ENCODE measurements at places on chromosomes 11 and 22. TPM values are rescaled to one million over a fixed set of nuclear protein-coding genes. Genes with fewer than 3 reads are reported as not detected.
A peak's percentile ranks its signal among the peaks of the same experiment; 100 is the strongest.

DNA sequence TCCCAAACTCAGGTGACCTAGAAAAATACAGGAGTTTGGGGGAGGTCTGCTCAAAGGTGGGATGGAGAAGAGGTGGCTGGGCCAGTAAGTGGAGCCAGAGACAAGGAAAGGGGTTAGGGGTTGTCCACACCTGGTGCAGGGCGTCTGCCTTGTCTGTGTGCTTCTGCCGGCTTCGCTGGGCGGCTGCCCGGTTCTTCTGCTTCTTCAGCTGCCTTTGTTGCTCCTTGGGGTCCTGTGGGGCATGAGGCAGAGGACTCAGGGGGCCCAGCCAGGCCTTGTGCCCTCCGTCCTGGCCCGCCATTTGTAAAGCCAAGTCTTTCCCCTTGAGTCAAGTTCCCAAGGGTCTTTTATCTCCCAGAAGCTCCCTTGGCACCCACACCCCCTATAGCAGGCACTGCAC lies 2.5 kb downstream of the BATF2 start:
- no peak overlapping the region for H3K4me3 ChIP-seq
- no peaks in the 10 kb centered on the region for H3K27me3 ChIP-seq

- peaks cover 26% of the 10 kb centered on the region for H3K4me1 ChIP-seq
- H3K36me3 ChIP-seq, result no peaks in the 10 kb centered on the region
- peak; percentile 35 for DNase-seq
- no peak overlapping the region for H3K4me3 ChIP-seq
- no peaks in the 10 kb centered on the region for H3K27me3 ChIP-seq
- peak overlapping the region; percentile 62 for H3K27ac ChIP-seq
These were observed 34.6 kb downstream of the CECR2 start for GRCh38 chr22:17403906-17404305.

GRCh38 chr11:115670538-115671205 lies 166.5 kb upstream of the CADM1 start:
- H3K27me3 ChIP-seq, result no peaks in the 10 kb centered on the region
- peaks cover 2% of the 10 kb centered on the region for H3K4me1 ChIP-seq
- H3K36me3 ChIP-seq, result no peaks in the 10 kb centered on the region
- H3K4me3 ChIP-seq, result no peak overlapping the region

DNA sequence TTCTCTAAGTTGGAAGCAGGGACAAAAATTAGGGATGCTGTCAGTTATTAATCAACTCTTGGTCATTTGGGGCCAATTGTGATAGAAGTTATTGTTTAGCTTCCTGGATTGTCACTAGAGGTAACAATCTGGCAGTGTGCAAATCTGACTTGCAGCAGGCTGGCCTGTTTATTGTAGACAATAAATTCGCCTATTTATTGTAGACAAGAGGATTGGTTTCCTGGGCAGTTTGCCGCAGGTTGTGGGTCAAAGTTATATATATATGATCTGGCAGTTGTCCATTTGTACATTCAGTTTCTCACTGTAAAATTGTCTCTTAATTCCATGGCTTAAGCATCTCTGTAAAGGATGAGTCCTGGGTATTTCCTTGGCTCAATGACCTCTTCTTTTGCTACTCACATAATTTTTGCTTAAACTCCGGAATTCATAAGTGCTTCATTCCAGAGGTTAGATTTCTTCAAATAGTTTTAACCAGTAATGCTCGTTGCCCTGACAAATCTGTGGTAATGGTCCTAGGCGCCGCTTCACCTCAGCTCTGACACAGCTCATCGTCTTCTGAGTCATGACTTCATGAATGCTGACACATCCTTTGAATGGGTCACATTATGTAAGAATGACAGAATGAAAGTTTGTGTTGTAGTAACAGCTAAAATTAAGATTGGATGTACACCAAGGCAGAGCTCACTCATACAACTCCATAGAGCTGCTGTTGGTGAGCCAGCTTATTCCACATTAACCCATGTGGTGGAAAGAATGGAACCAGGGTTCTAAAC lies 7.8 kb upstream of the MMP3 start:
- no peak for DNase-seq
- no peak overlapping the region for H3K27ac ChIP-seq
- H3K36me3 ChIP-seq, result no peaks in the 10 kb centered on the region
- H3K4me3 ChIP-seq, result no peak overlapping the region
- no peaks in the 10 kb centered on the region for H3K27me3 ChIP-seq
- H3K4me1 ChIP-seq, result no peaks in the 10 kb centered on the region

- H3K27ac ChIP-seq, result no peak overlapping the region
- H3K27me3 ChIP-seq, result no peaks in the 10 kb centered on the region
- DNase-seq, result no peak
- H3K36me3 ChIP-seq, result no peaks in the 10 kb centered on the region
These were observed 79.0 kb upstream of the SHISAL1 start for GRCh38 chr22:44391481-44392445.

- DNase-seq, result peak; percentile 29
- H3K36me3 ChIP-seq, result no peaks in the 10 kb centered on the region
- H3K4me3 ChIP-seq, result no peak overlapping the region
- peaks cover 10% of the 10 kb centered on the region for H3K27me3 ChIP-seq
- H3K27ac ChIP-seq, result no peak overlapping the region
These were observed 371.1 kb downstream of the SOX6 start for GRCh38 chr11:15985127-15985859.

DNA sequence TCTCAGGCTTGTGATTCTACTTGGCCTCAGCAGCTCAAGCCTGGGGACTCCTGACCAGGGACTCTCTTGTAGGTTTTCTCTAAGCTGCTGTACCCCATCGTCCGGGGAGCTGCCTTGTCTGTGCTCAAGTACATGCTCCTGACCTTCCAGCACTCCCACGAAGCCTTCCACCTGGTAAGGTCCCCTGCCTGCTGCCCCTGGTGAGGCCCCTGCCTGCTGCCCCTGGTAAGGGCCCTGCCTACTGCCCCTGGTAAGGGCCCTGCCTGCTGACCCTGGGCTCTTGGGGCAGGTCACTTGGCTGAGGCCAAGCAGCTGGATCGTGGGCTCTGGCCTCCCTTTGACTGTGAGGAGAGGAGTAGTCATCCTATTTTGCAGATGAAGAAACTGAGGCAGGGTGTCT lies 11.3 kb downstream of the USP35 start:
- H3K27ac ChIP-seq, result no peak overlapping the region
- H3K27me3 ChIP-seq, result no peaks in the 10 kb centered on the region
- no peak for DNase-seq

DNA sequence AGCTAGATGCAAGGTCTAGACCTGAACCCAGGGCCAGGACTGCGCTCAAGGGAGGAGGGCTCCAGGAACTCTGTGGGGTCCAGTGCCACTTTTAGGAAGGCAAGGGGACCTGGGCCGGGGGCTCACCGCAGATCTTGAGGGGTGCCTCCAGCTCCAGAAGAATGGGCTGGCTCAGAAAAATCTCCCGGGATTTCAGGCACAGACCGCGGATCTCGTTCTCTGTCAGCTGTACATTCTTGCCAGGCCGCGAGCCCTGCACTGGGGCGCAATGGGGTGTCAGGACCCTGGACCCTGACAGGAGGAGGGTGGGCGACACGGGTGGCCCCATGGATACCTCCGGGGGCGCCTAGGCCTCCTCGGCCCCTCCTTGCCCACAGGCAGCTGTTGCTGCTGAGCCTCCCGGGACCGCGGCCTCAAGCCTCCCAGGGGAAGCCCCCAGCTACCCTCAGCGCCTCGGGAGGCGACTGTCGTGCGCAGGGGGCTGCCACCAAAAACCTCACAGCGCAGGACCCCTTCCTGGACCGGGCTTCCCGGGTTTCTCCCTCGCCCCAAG lies 640 bp downstream of the PPP1CA start:
- DNase-seq, result no peak
- peak overlapping the region; percentile 90 for H3K27ac ChIP-seq
- H3K36me3 ChIP-seq, result peaks cover 20% of the 10 kb centered on the region
- H3K27me3 ChIP-seq, result no peaks in the 10 kb centered on the region

DNA sequence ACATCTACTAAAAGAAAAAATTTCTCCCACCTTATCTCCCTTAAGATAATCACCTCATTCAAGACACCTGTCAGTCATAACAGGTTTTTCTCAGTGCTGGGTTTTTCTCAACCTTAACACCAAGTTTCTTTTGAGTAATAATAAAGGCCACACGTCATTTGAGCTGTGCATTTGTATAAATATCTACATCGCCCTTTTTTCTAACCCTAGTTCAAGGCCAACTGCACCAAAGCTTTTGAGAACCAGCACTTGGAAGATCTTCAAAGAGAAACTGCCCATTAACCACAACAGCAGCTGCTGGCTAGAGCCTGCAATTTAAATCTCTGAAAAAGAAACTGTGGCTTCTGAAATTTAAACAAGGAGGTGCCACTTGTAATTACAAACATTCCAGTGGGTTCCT lies 6.9 kb downstream of the CADM1 start:
- no peaks in the 10 kb centered on the region for H3K36me3 ChIP-seq
- H3K4me1 ChIP-seq, result peaks cover 16% of the 10 kb centered on the region
- no peak for DNase-seq
- H3K27ac ChIP-seq, result no peak overlapping the region

OR51B2 gene
- not detected for total RNA-seq
